ENCODE measurements at places on chromosomes 11 and 22.

DNA sequence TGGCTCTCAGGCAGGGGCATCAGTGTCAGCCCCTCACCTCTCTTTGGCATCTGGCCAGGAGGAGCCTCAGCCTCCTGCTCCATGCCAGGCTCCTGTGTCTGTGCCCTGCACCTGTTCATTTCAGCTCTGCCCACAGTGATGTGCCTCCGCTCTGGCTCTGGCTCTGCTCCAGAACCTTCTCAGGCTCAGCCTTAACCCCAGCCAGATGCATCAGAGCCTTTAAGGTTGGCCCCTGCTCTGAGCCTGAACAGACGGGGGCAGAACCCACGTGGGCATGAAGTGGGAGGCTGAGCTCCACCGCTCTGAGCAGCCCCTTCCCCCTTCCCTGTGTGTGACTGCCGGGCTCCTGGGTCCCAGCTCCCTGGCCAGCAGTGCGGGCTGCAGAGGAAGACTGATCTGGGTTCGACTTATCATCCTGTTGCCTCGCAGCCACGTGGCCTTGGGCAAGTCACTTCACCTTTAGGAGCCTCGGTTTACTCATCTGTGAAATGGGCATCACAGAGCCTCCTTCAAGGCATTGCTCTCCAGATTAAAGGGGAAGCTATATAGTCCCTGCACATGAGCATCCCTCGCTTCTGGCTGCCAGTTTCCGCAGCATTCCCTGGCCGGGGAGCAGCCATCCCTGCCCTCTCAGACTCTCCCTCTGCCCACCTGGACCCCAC lies 44.7 kb upstream of the RTL6 start:
- DNase-seq, result no peak

- DNase-seq, result no peak
These were observed 50.7 kb upstream of the CWF19L2 start for GRCh38 chr11:107508201-107508857.

GRCh38 chr22:31753005-31753633 lies 700 bp upstream of the DEPDC5 start:
- no peak for DNase-seq

- no peak for DNase-seq
These were observed 7.6 kb downstream of the KLHL35 start for GRCh38 chr11:75425422-75425821.

DNA sequence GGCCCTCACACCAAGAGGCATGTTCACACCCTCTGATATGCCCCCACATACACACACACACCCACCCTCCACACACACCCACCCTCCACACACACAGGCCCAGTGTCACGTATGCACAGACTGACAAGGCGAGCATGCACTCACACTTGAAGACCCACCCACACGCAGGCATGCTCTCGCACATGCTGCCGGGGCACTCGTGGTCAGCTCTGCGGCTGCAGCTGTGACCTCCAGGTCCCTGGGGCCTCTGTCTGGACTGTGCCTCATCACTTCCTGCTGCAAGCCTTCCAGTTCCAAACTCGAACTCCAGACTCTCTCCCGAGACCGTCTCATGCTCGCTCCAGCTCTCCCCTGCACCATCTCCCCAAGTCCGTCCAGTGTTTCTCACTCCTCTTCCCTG lies 9.5 kb downstream of the DCHS1 start:
- no peak for DNase-seq
